Activated T-cell treated with anti-CD3 and anti-CD28 coated beads for 24 hours (primary cell): ENCODE measurements at places on chromosomes 7 and 10.

- no peak for DNase-seq
These were observed at the start of gene MALRD1 for GRCh38 chr10:19048489-19048888. Gene MALRD1, plus strand, starts transcription at chr10:19048801. Its CDS starts 138 bp downstream, at chr10:19048939.

DNA sequence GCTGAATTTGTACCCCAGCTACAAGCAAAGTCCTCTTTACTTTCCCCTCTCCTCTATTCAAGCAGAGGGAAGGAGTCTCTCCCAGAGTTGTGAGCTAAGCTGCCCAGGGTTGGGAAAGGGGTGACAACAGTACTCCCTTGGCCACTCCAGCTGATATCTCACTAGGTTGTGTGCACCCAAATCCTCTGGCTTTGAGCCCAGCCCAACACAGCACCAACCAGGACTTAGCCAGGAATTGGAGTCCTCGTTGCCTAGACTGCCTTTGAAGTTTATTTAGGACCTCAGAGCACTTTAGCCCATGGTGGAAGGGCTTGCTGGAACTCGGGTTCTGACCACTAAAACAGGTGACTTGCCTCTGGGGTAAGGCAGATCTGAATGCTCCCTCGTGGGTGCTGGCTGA, 35.7 kb upstream of the DYNC1I1 start:
- DNase-seq, result no peak

DNA sequence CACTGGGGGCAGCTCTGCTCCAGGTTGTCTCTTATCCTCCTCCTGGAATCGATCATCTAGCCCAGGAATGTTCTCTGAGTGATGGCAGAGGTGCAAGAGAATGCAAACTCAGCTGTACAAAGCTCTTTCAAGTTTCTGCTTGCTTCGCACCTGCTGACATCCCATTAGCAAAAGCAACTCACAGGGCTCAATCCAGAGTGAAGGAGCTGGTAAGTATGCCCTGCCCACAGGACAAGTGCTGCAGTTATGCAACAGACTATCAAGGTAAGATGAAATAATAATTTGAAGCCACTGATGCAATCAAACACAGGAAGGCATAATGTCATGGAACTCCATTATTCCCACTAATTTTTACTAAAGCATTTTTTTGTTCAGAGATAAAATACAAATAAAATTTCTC, 122.2 kb downstream of the GRM3 start:
- DNase-seq, result no peak

- DNase-seq, result no peak
These were observed 404.2 kb upstream of the FOXK1 start for GRCh38 chr7:4277936-4278335.

DNA sequence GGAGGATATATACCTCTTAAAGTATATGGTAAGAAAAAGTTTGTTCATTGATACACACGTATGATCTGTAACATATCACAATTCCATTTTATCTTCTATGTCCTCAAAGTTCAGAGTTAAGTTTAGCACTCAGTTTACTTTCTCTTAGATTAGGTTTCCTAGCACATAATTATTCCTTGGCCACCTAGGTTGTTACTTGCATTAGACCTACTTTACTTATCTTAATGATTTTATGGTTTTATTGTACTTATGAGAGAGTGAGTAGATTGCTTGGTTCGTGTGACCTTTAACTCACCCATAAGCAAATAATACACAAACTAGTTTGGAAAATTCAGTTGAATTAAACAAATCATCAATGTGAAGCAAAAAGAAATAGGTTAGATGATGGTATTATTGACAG, 33.9 kb upstream of the SP4 start:
- no peak for DNase-seq

GRCh38 chr10:73585327-73585726, 5.8 kb downstream of the USP54 start:
- no peak for DNase-seq

DNA sequence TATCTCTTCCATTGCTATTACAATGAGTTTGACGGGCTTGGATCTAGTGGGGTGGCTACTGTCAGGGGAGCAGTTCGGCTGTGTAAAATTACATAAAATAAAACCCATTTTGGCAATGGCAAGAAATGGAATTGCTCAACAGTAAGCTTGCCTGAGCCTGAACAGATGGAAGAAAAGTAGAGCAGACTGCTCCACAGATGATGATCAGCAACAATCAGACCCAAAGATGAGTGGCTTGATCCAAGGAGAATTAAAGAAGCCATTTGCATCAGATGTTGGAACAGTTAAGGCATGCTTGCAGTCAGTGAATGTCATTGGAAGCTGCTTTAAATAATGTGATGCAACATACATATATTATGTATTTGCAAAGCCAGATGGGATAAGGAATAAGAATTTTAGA, 256.6 kb upstream of the SMIM30 start:
- no peak for DNase-seq
